Astrocyte (in vitro differentiated cells and primary cell): ENCODE measurements at places on chromosomes 6 and 20.

- peaks cover 2% of the 10 kb centered on the region for H3K27me3 ChIP-seq
- H3K27ac ChIP-seq: no peak overlapping the region
- no peak overlapping the region for H3K4me3 ChIP-seq
- no peaks in the 10 kb centered on the region for H3K4me1 ChIP-seq
- H3K36me3 ChIP-seq: no peaks in the 10 kb centered on the region
Measured at GRCh38 chr6:20274137-20274536, 61.9 kb upstream of the MBOAT1 start.

DNA sequence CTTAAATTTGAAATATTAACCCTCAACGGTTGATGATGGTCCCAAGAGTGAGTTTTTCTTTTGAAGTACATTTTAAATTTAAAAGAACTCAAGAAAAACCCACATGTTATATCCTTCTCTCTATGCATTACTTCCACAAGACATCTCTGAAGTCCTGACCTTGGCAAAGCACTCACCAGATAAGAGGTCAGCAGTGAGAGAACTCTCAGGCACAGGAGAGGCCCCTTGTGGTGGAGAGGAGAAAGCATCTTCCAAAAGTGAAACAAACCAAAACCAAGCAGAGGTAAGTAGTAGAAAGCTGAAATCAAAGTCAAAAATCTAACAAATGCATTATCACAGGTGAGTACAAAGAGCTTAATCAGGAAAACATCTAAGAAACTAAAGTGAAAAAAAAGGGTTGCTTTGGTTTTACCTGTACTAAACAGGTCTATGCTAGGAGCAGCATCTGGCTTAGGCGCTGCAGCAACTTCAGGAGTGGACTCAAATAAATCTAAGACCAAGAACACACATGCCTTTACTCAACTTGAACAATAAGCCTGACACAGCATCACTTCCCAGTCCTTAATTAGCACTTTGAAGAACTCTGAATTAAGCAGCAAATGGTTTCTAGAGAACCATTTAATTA is 80.5 kb downstream of the PRSS35 start:
- H3K27ac ChIP-seq: no peak overlapping the region
- H3K27me3 ChIP-seq: no peaks in the 10 kb centered on the region
- no peak for DNase-seq
- no peaks in the 10 kb centered on the region for H3K4me1 ChIP-seq
- no peaks in the 10 kb centered on the region for H3K36me3 ChIP-seq
- no peak overlapping the region for H3K4me3 ChIP-seq

- DNase-seq: no peak
- peaks cover 11% of the 10 kb centered on the region for H3K4me1 ChIP-seq
- H3K4me3 ChIP-seq: no peak overlapping the region
- no peaks in the 10 kb centered on the region for H3K36me3 ChIP-seq
- no peak overlapping the region for H3K27ac ChIP-seq
Measured at GRCh38 chr6:155024391-155025027, 29.4 kb downstream of the TIAM2 start.

DNA sequence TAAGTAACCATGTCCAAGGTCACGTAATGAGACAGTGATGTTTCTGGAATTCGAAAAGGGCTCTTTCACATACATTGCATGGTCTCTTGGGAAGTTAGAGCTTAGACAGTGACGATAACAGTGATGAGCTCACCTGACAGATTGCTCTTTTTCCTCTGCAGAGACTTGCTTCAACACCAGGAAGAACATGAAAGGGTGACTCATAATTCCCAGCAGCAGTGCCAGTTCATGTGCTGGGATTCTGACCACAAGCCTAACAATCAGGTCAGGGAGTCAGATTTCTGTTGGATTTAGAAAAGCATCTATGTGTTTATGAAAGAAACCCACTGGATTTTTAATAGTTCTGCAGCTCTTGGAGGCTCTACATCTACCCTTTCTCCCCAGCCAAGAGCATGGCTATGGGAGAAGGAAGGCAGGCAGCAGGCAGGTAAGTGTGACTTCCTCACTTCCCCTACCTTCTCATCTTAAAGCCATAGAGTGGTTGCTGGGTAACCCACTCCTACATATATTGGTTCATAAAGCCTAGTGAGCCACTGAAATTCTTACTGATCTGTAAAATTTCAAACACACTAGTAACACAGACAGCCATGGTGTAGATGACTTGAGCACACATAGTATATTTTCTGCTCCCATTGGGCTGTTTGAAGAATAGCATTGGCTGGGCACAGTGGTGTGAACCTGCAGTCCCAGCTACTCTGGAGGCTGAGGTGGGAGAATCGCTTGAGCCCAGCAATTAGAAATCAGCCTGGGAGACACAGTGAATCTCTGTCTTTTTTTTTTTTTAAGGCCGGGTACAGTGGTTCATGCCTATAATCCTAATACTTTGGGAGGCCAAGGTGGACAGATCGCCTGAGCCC is 44.4 kb upstream of the LOC128125822 start:
- peaks cover 9% of the 10 kb centered on the region for H3K4me1 ChIP-seq
- no peaks in the 10 kb centered on the region for H3K27me3 ChIP-seq
- no peaks in the 10 kb centered on the region for H3K36me3 ChIP-seq
- peak overlapping the region; percentile 2 for H3K27ac ChIP-seq
- peak; percentile 99 for DNase-seq

DNA sequence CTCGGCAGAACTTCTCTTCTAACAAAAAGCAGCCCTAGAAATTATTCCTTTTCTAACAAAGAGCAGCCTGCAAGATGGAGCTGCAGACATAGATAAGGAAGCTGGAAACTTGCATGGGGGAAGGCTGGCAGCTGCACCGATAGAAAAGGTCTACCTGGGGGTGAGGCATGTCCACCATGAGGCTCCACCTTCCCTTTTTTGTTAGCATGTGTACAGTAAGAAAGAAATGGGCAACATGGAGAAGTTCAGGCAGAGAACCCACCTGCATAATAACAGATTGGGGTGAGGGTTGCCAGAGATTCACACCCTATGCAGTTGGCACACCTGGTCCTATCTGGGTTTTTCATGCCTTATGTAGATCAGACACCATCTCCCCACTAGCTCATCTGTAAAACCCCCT is 25.4 kb downstream of the ZNF311 start:
- no peaks in the 10 kb centered on the region for H3K27me3 ChIP-seq
- peaks cover 7% of the 10 kb centered on the region for H3K4me1 ChIP-seq
- no peak overlapping the region for H3K27ac ChIP-seq

- DNase-seq: peak; percentile 41
- no peak overlapping the region for H3K27ac ChIP-seq
- no peak overlapping the region for H3K4me3 ChIP-seq
Measured at GRCh38 chr6:87078983-87079616, 15.8 kb downstream of the CGA start.

DNA sequence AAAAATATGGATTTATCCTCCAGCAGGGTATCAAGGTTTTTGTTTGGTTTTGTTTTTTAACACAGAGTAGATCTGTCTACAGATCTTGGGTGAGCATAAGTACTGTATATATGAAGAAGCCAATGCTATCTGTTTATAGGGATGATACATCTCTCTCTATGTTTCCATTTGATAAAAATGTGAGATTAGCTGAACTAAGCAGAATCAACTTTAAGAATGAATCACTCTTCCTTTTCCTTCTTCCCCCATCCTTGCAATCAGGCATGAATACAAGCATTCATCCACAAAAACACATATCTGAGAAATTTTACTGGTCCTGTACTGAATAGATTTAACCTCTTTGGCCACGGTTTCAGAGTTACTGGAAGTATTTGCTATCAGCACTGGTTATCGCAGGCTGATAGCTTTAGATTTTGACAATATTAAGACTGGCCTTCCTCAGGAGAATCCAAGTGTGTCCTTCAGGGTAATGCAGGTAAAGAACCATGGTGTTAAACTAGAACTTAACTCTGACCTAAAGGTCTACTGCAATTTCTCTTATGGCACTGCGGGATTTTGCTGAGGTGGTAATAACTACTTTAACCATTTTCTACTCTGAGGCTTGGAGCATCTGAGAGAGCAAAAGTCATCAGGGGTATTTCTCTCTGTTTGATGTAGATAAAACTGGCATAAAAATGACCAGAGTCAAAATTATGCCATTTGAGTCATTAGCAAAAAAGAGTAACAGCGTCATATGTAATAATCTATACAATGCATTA is 1.5 kb downstream of the SNAP25 start:
- H3K36me3 ChIP-seq: no peaks in the 10 kb centered on the region
- DNase-seq: no peak
- no peak overlapping the region for H3K27ac ChIP-seq
- no peak overlapping the region for H3K4me3 ChIP-seq
- H3K4me1 ChIP-seq: peaks cover 16% of the 10 kb centered on the region

DNA sequence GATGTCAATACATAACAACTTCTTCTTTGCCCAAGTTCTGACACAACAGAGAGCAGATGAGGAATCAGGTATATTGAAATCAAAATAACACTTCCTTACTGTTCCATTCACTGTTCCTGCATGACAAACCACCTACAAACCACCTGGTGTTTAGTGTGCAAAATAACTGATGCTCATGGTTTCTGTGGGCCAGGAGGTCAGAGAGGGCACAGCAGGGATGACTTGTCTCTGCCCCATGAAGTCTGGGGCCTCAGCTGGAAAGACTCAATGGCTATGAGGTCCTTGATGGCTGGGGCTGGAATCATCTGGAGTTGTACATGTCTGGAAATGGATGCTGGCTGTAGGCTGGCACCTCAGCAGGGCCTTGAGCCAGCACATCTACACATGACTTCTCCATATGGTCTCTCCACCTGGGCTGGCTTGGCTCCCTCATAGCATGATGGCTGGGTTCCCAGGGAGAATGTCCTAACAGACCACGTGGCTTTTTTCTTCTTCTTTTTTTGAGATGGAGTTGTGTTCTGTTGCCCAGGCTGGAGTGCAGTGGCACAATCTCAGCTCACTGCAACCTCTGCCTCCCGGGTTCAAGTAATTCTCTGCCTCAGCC is 7.4 kb upstream of the COX4I2 start:
- no peaks in the 10 kb centered on the region for H3K36me3 ChIP-seq
- no peaks in the 10 kb centered on the region for H3K27me3 ChIP-seq
- no peak overlapping the region for H3K27ac ChIP-seq
- no peak for DNase-seq
- no peak overlapping the region for H3K4me3 ChIP-seq
- no peaks in the 10 kb centered on the region for H3K4me1 ChIP-seq

DNA sequence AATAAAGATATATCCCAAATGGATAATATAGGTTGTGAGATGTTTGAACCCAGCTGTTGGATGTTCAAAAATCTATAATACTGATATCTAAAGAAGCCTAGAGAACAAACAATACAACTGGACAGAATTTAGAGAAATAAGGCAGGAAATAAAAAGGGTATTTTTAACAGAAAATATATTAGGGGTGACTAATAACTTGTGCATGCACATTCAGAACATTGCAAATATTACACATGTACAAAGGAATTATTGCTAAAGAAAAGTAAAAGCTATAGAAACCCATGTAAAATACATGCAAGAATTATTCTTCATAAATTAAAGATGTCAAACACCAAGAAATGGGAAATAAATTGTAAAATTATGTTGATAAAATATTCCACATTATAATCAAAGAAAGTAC is 32.7 kb upstream of the HCRTR2 start:
- no peak for DNase-seq
- H3K27ac ChIP-seq: no peak overlapping the region
- no peaks in the 10 kb centered on the region for H3K36me3 ChIP-seq
- no peaks in the 10 kb centered on the region for H3K4me1 ChIP-seq
- H3K4me3 ChIP-seq: no peak overlapping the region
- no peaks in the 10 kb centered on the region for H3K27me3 ChIP-seq

DNA sequence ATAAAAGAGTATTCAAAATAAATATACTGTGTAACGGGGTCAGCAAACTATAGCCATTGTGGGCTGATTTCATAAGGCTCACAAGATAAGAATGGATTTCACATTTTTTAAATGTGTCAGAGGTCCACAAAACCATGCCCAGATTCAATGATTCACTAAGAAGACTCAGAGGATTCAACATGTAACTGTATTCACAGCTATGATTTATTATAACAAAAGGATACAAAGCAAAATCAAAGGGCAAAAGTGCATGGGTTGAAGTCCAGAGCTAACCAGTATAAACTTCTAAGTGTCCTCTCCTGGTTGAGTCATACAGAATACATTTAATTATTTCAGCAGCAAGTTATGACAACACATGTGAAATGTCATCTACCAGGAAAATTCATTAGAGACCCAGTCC is 49.2 kb downstream of the TBC1D32 start:
- H3K27me3 ChIP-seq: no peaks in the 10 kb centered on the region
- H3K36me3 ChIP-seq: no peaks in the 10 kb centered on the region
- no peak overlapping the region for H3K4me3 ChIP-seq
- DNase-seq: peak; percentile 88
- peaks cover 3% of the 10 kb centered on the region for H3K4me1 ChIP-seq

DNA sequence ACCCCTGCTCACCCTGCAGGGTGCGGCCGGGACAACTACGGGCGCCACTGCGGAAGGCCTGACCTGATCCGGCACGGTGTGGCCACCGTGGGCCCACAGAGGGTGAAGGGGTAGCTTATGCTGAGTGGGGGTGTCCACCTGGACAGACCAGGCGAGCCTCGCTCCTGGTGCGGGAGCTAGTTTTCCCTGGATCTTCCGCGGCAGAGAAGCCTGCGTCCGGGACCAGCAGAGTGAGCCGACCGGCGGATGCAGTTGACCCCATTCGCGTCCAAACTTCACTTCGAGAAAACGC is 38.2 kb downstream of the NCR2 start:
- H3K4me1 ChIP-seq: peaks cover 9% of the 10 kb centered on the region
- no peaks in the 10 kb centered on the region for H3K36me3 ChIP-seq
- no peak for DNase-seq
- H3K27ac ChIP-seq: no peak overlapping the region

GRCh38 chr6:144334150-144334708 is 49.1 kb downstream of the UTRN start:
- no peak overlapping the region for H3K27ac ChIP-seq
- H3K27me3 ChIP-seq: no peaks in the 10 kb centered on the region
- no peaks in the 10 kb centered on the region for H3K36me3 ChIP-seq
- H3K4me1 ChIP-seq: peaks cover 10% of the 10 kb centered on the region
- DNase-seq: no peak

- H3K36me3 ChIP-seq: no peaks in the 10 kb centered on the region
- H3K27ac ChIP-seq: peak overlapping the region; percentile 81
- DNase-seq: peak; percentile 85
- peak overlapping the region; percentile 39 for H3K4me3 ChIP-seq
Measured at GRCh38 chr6:155171747-155172449, 91.9 kb upstream of the CLDN20 start.

- no peaks in the 10 kb centered on the region for H3K36me3 ChIP-seq
- peaks cover 21% of the 10 kb centered on the region for H3K27me3 ChIP-seq
- H3K4me1 ChIP-seq: no peaks in the 10 kb centered on the region
- DNase-seq: no peak
Measured at GRCh38 chr20:62118113-62119043, 3.9 kb upstream of the LSM14B start.

- H3K4me1 ChIP-seq: peaks cover 15% of the 10 kb centered on the region
- no peak overlapping the region for H3K4me3 ChIP-seq
- DNase-seq: peak; percentile 38
- no peak overlapping the region for H3K27ac ChIP-seq
Measured at GRCh38 chr20:8388707-8389106, 256.6 kb downstream of the PLCB1 start.

DNA sequence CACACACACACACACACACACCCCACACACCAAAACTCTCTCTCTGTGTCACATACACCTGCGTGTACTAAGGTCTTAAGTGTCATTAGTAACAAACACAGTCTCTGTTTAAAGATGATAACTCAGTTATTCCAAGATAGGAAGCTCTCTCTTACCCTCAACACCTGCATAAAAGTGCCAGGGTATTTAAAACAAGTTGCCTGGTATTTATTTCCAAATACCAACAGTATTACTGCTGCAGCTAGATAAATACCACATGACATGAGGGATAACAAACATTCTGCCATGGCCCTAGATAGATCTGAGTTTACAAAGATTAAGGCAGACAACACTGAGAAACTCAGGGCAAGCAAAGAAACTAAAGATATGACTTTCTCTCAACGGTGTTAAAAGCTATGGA is 118.5 kb downstream of the SIM1 start:
- H3K4me3 ChIP-seq: no peak overlapping the region
- no peaks in the 10 kb centered on the region for H3K36me3 ChIP-seq
- no peaks in the 10 kb centered on the region for H3K27me3 ChIP-seq
- peak; percentile 57 for DNase-seq
- peak overlapping the region; percentile 87 for H3K27ac ChIP-seq
